Hippocampal formation (tissue), 2 donors: ENCODE measurements at places on chromosomes 1 and 21.
A peak's percentile ranks its signal among the peaks of the same experiment; 100 is the strongest.

DNA sequence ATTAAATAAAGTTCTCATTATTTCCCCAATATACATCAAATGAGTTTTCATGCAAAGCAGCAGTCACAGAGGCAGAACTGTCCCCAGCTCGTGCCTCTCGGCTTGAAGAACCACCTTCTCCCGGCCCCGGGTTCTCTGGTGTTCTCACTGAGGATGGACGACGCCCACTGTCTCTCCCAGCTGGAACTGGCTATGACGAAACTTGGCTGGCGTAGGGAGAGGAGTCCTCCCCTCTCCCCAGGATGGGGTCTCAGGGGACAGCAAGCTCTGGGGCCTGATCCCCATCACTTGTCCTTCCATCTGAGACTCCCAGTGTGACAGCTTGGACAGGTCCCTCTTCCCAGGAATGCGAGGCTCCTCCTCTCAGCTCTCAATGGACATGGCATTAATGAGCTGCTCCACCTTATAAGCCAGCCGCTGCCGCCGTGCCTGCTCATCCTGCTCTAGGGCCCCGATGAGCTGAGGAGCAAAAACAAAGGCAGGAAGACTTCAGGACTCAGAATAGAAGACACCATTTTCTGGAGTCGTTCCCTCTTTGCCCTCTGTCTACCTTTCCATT, 116.0 kb upstream of the CD34 start:
- no peak for DNase-seq

DNA sequence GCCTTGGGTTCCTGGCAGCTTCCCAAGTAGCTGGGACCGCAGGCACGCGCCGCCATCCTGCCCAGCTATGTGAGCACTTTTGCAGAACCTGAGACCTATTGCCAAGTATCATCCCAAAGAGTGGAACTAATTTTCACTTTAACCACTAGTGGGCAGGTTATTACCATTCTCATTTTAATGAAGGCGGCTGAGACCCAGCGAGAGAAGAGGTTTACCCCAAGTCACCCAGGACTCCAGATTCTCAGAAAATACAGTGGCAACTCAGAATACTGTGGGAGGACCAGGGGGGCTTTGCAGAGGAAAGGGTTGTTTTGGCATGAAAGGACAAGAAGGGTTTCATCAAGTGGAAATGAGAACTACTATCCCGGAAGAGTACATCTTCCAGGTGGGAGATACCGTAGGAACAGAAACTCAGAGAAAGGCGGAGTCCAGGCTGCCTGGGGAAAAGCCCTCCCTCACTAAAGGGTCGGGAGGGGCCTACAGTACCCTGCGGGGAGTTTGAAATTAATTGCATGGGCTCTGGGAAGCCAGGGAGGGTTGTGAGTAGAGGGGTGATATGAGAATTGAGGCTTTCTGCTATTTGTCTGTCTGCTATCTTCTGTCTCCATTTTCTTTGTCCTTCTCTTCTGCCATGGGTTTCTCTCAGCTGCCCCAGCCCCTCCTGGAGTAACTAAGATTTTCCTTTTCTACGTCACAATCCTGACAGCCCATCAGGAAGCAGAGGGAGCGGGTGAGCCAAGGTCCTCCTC, 7.2 kb upstream of the SEMA4A start:
- peak; percentile 85 for DNase-seq

- no peak for DNase-seq
Measured at GRCh38 chr1:94572780-94573179, 31.2 kb upstream of the F3 start.

DNA sequence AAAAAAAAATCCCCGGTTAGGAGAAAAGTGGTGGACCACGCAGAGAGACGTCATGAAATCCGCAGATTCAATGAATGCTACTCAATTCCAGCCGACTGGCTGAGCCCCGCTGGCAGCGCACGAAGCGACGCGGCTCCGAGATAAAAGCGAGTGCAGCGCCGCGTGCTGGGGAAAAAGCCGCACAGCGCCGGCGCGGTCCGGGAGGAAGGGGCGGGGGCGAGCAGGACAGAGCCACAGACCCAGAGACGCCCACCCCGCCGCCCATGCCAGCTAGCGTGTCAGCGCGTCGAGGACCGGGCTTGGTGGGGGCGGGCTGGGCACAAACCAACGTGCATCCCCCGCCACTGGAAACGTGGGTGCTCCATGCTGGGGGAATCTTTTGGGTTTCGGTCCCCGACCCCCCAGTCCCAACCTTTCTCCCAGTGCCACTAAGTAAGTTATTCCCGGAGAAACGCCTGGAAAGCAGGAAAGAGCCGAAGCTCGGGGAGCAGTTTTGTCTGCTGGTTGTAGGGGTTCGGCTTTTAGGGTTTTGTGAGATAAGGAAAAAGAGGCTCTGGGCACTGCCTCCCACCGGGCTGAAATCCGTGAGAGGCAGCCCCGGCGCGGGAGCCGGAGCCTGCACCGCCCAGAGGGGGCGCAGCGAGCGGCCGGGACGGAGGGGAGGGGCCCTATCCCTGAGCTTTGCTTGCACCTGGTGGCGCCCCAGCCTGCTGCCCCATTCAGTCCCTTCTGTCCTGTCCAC, at the start of gene KCNJ6:
TSS of gene KCNJ6 (minus strand) at position 148 of the 742 bp plus-strand sequence. CDS start 75,775 bp downstream, outside the sequence.
- no peak for DNase-seq

GRCh38 chr1:228513236-228513900, 26.2 kb downstream of the RNF187 start:
- no peak for DNase-seq

- no peak for DNase-seq
Measured at GRCh38 chr1:240152611-240153297, 61.1 kb downstream of the FMN2 start.

- DNase-seq, result no peak
Measured at GRCh38 chr1:54153535-54154439, 987 bp upstream of the CDCP2 start.

DNA sequence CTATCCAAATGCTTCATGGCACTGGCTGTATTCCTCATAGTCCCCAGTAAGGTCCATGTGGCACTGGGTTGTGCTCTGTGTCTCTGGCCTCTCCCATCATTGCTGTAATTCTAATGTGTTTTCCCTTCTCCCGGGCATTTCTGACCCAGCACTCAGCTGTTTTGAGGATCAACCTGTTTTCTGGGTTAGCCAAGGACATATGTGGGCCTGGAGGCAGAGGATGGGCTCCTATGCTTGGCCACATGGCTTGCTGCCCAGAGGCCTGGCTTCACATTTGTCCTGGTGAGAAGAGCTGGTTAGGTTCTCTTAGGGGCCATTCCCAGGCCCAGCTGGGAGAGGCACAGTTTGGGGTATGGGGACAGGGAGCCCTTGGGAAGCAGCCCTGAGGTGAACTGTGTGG, 103.1 kb downstream of the FAM78B start:
- no peak for DNase-seq

- DNase-seq, result no peak
Measured at GRCh38 chr1:24045771-24046170, 65.6 kb upstream of the SRSF10 start.

DNA sequence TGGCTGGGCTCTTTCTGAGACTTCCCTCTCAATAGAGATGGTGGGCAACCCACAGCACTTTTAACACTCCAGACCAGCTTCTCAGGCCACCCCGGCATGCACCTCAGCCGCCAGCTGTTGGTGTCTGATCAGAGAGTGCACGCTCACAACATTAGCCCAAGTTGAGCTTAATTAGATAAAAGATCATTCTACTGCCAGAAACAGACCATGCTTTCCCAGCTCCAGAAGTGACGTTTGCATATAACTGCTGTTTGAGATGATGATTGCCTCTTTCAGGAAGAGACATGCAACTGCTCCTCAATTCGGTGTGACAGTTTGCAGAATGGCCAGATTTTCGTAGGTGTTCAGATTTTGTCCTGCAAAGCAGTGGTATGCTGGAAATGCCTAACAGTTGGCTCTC, 285.3 kb upstream of the VAMP3 start:
- DNase-seq, result no peak

GRCh38 chr1:77143529-77144121, 75.6 kb downstream of the PIGK start:
- no peak for DNase-seq

- DNase-seq, result no peak
Measured at GRCh38 chr1:201019321-201019977, 4.1 kb downstream of the KIF21B start.

- no peak for DNase-seq
Measured at GRCh38 chr1:117652421-117652820, 46.6 kb downstream of the TENT5C start.

DNA sequence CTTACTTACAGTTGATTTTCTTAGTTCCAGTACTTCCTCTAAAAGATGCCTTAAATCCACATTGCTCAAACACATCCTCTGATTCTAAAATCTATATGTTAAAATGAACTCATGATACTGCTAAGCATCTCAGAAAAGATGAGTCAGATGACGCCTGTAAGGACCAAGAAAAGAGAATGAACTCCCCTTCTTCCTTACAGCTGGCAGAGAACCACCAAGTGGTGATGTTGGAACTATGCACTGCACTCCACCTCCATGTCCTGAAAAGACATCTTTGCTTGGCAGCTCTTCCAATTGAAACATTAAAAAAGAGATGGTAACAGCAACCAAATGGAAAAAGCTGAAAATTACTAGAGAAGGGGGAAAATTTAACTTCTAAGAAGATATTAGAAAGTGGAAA, 648.8 kb downstream of the PTPRC start:
- no peak for DNase-seq

- no peak for DNase-seq
Measured at GRCh38 chr1:39317910-39318633, 113.6 kb downstream of the MACF1 start.

DNA sequence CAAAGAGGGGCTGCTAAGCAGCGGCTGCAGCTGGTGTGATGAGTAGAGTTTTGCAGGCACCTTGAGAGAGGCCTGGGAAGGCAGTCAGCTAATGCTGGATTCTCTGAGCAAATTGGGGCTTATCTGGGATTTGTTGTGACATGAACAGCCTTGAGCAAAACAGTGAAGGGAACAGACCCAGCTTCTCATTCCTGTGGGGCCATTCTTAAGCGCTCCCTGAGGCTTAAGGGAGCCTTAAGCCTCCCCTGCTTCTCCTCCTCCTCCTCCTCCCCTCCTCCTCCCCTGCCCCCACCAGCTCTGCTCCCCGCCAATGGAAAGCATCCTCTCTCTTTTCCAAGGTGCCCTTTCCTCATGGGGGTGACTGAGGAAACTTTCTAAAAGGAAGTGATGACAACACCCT, 21.3 kb downstream of the HMGCS2 start:
- no peak for DNase-seq

DNA sequence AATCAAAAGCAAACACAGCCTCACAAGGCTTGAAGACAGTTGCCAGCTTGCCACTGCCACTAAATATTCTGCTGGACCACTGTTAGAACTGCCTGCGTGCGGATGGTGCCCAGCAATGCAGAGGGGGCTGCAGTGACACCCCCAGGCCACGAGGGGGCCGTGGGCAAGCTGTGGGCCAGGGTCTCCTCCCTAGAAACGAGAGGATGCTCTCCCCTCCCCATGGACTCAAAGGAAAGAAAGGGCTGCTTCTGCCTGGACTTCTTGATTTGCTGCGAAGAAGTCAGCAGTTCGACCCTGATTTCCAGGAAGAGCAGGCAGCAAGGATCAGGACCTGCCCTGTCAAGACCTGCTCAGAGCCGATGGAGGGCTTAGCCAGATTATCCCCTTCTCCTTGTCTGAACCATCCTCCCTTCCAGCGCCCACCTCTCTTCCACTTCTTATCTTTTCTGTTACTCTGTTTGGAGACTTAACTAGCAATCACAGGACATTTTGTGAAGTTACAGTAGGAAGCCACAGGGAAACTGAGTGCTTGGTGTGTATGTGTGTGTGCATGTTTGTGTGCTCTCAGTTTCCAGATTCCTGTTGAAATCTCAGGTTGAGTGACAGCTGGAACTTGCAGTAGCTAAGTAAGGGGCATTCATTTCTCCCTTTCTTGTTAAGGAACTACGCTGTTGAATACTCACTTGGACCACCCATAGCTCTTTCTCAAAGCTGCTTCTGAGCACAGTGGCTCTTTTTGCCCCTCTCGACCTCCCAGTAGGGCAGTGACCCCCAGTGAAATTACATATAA, 2.7 kb downstream of the MAN1C1 start:
- DNase-seq, result peak; percentile 48

DNA sequence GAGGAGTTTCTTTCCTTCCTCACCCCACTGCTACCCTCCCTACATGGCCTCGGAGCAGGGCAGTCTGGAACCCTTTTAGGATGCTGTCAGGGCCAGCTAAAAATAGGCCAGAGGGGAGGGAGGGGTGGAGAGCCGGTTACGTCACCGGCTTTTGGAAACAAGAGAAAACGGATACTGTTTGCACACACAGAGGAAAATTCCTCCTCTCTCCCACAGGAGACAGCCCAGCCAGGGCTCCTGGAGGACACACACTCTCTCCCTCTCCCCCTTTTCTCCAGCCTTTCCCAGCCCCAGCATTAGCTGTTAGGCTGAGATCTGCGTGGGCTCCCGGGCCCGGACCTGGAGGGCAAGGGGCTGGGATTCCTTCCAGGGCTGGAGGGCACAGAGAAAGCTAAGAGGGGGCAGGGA, 20.0 kb upstream of the ALDH4A1 start:
- peak; percentile 42 for DNase-seq
